ENCODE measurements at places on chromosomes 4 and X. TPM values are rescaled to one million over a fixed set of nuclear protein-coding genes. Genes with fewer than 3 reads are reported as not detected.

ABHD18 gene
- polyA plus RNA-seq, result 7.5 TPM

DCAF16 gene
- polyA plus RNA-seq, result 14.2 TPM

NPY5R gene
- not detected for polyA plus RNA-seq

PGRMC1 gene
- polyA plus RNA-seq, result 13.5 TPM

FRAS1 gene
- polyA plus RNA-seq, result not detected

CD99 gene
- 278 TPM for polyA plus RNA-seq

ITGB1BP2 gene
- not detected for polyA plus RNA-seq

WNK3 gene
- 1.2 TPM for polyA plus RNA-seq

SPOCK3 gene
- not detected for polyA plus RNA-seq

TCEAL6 gene
- polyA plus RNA-seq, result not detected

RASSF6 gene
- 10.8 TPM for polyA plus RNA-seq

LPAR4 gene
- polyA plus RNA-seq, result not detected

AGTR2 gene
- polyA plus RNA-seq, result not detected

BEND2 gene
- polyA plus RNA-seq, result 0.24 TPM

NUP62CL gene
- 3.1 TPM for polyA plus RNA-seq

HERC6 gene
- 10.2 TPM for polyA plus RNA-seq

PABPC5 gene
- not detected for polyA plus RNA-seq

HTR2C gene
- polyA plus RNA-seq, result not detected

AADAT gene
- not detected for polyA plus RNA-seq

MAGED4B gene
- 5.6 TPM for polyA plus RNA-seq

FMR1NB gene
- not detected for polyA plus RNA-seq

CT45A3 gene
- polyA plus RNA-seq, result not detected

ABLIM2 gene
- polyA plus RNA-seq, result 1.3 TPM

PWWP3B gene
- not detected for polyA plus RNA-seq

MAGEB2 gene
- polyA plus RNA-seq, result not detected

RAB41 gene
- not detected for polyA plus RNA-seq

PPARGC1A gene
- polyA plus RNA-seq, result not detected

SOX3 gene
- polyA plus RNA-seq, result not detected

VCX gene
- polyA plus RNA-seq, result not detected

ZNF718 gene
- 6.4 TPM for polyA plus RNA-seq

TGIF2LX gene
- polyA plus RNA-seq, result not detected

ARHGEF38 gene
- not detected for polyA plus RNA-seq

HMGB3 gene
- polyA plus RNA-seq, result 5.5 TPM

LCORL gene
- polyA plus RNA-seq, result 11.6 TPM

SORCS2 gene
- polyA plus RNA-seq, result not detected

CT45A10 gene
- not detected for polyA plus RNA-seq

BANK1 gene
- polyA plus RNA-seq, result 599 TPM

ZMAT1 gene
- polyA plus RNA-seq, result 3.6 TPM

FBXL5 gene
- polyA plus RNA-seq, result 53.0 TPM

ATP2B3 gene
- not detected for polyA plus RNA-seq

PNMA6A gene
- 0.14 TPM for polyA plus RNA-seq
